ENCODE measurements at places on chromosomes 11 and 22. TPM values are rescaled to one million over a fixed set of nuclear protein-coding genes. Genes with fewer than 3 reads are reported as not detected.

The GPHA2 gene
- total RNA-seq, result not detected

The GAS2L1 gene
- total RNA-seq, result 85.8 TPM

The CFAP300 gene
- 24.0 TPM for total RNA-seq

The CABP4 gene
- 4.3 TPM for total RNA-seq

The C11orf91 gene
- not detected for total RNA-seq

The PKDREJ gene
- total RNA-seq, result 0.68 TPM

The P2RX3 gene
- not detected for total RNA-seq

The TOMM22 gene
- 50.8 TPM for total RNA-seq

The CCDC188 gene
- total RNA-seq, result not detected

The TOB2 gene
- total RNA-seq, result 56.7 TPM

The AGBL2 gene
- 3.6 TPM for total RNA-seq

The MS4A15 gene
- not detected for total RNA-seq

The SLC17A6 gene
- total RNA-seq, result not detected

The FAT3 gene
- 9.6 TPM for total RNA-seq

The PHOX2A gene
- not detected for total RNA-seq

The CD44 gene
- total RNA-seq, result 203 TPM

The DNAJB7 gene
- 0.17 TPM for total RNA-seq
